Stimulated activated naive CD4-positive, alpha-beta T cell treated with Interleukin-2 at 50 U/mL for 16 hours (primary cell): ENCODE measurements at places on chromosomes 16 and 17.

- no peak for DNase-seq
These were observed 145.9 kb downstream of the CLEC16A start for GRCh38 chr16:11090232-11090631.

- no peak for DNase-seq
These were observed 7.2 kb downstream of the ADORA2B start for GRCh38 chr17:15952048-15952532.

DNA sequence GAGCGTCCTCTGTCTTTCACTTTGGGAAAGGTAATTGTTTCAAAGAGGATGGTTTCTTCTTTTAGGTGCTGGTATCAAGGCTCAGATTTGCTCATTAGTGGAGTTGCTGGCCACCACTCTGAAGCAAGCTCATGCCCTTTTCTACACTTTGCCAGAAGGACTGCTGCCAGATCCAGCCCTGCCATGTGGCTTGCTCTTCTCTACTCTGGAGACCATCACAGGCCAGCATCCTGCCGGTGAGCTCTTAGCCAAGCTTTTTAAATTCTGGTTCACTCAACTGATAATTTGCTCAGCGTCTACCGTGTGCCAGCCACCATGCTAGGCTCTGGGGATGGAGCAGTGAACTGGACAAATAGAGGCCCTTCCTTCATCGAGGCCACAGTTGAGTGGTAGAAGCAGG lies 4.3 kb downstream of the COG1 start:
- no peak for DNase-seq

DNA sequence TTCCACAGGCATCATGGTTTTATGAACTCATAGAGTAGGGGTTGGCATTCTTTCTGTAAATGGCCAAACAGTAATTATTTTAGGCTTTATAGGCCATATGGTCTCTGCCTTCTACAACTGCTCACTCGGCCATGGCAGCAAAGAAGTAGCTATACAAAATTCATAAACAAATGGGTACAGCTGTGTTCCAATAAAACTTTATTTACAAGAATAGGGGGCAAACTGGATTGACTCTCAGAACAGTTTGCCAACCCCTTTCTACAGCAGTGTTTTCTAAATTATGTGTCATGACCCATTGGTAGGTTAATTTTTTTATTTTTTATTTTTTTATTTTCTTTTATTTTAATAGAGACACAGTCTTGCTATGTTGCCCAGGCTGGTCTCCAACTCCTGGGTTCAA lies 20.4 kb downstream of the GOT2 start:
- no peak for DNase-seq

DNA sequence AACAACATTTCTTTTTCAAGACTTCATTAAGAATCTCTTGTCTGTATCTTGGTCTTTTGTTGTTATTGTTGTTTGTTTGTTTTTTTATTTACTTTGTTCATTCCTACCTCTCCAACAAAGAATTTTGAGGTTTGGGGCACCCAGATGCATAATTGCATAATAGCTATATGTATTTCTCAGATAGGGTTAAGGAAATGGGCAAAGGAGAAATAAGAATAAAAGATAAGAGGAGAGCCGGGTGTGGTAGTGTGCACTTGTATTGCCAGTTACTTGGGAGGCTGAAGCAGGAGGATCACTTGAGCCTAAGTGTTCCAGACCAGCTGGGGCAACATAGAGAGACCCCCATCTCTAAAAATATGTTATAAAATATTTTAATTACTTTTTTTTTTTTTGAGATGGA lies 30.5 kb downstream of the CDH1 start:
- DNase-seq = no peak

- DNase-seq = peak; percentile 89
These were observed at the start of gene TBCD for GRCh38 chr17:82751571-82752370. TBCD (plus strand) TSS chr17:82752065; CDS start chr17:82752194, 129 bp downstream.

DNA sequence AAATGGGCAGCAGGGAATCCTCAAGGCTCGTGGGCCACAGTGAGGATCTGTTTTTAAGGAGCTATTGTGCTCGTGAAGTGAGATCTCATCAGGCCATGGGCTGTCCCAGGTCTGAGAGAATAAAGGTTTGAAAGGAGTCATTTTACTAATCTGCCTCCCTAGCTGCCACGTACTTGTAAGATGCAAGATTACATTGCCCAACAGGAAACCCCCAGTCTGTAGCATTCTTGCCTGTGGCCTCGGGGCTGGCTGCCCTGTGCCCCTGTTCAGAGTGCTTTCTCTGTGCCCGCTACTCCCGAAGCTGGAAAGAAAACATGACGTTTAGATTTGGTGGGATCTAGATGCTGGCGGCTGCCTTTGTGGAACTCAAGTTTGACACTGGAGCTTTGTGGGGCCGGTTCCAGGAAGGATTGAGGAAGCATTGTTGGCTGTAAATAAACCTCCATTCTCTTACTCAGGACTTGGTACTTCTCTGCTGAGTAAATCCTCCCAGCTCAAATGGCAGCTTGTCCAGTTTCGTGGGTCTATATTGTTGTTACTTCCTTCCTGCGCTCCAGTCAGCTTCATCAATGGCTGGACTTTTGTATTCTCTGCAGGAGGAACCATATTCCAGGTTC lies 21.2 kb downstream of the SAP30BP start:
- DNase-seq = no peak

GRCh38 chr17:3189961-3190360 lies 7.4 kb upstream of the OR1A2 start:
- no peak for DNase-seq

DNA sequence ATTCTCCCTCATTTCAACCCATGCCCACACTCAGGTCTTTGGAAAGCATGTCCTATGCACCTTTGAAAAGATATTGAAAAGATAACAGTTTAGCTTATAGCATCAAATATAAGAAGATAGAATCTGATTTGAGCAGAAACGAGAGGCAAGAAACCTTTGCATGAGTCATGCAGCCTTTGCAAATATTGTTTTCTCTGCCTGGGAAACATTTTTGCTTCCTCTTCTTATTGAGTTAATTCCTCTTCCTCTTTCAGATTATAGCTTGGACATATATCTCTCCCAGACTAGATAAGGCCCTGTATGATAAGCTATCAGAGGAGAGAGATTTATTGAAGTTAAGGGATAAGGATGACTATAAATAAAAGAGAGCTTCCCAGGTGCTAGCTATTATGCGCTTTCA lies 46.1 kb upstream of the KCNJ2 start:
- DNase-seq = no peak

DNA sequence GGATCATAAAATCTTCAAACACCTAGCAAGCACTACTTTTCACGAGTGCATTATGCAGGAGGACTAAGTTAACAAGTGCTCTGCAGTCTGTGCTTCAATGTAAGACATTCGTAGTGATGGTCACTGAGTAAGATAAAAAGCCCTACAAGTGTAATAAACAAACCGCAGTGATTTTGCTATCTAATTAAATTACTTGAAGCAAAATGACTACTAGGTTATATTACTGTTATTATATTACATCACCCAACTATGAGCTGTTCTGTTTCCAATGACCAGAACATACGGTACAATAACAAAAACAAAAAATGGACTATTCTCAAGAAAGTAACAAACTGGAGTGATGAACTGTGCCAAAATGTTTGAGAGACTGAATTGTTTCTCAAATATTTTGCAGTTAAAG lies 11.2 kb downstream of the KLHL10 start:
- no peak for DNase-seq

- no peak for DNase-seq
These were observed 3.5 kb upstream of the ITGAE start for GRCh38 chr17:3804503-3804931.

- no peak for DNase-seq
These were observed 41.5 kb downstream of the CUEDC1 start for GRCh38 chr17:57913575-57914272.

DNA sequence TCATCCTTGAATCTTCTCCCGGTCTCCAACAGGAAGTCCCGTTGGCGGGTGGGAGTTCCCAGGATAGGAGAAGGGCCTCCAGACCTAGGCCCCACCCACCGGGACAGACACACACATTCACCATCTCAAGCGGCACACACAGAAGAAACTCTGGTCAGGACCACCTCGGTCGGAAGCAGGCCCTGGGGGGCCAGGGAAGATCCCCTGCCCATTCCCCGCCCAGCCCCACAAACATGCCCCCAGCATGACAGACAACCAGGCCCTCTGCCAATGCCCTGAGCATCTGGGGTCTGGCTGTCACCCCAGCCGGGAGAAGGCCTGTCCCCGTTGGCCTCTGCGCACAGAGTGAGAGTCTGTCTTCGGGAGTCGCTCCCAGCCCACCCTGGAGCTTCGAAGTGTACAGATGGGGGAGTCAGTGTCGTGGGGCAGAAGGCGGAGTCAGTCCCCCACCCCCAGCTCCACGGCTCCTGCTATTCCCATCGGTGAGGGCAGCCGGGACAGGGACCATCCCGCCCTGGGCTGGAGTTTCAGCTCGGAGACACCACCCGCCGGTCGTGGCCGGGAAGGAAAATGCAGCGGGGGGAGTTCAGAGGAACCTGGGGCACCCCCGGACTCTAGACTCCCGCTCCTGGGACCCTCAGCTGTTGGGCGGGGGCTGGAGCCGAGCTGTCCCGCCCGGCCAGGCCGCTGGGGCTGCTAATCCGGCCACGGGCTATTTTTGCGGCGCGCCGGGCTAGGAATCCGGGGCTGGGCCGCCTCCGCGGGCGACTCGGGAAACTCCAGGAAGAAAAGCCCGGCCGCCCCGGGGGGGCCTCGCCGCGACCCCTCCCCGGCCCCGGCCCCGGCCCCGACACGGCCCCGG lies 660 bp downstream of the RHBDF1 start:
- no peak for DNase-seq

DNA sequence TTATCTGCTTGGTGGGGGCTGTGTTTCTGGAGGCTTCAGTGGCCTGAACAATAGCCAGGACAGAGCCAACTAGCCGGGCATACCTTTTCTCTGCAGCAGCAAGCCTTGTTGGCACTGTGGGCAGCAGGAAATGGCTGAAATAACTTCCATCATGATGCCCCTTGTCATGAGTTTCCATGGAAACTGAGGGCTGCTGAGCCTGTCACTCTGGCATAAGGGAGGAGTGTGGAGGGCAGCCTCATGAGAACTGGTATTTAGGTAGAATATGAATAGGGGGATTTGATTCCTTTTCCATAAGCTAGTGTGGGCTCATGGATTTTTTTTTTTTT lies 39.4 kb downstream of the PLCG2 start:
- no peak for DNase-seq

- DNase-seq = no peak
These were observed 184.4 kb downstream of the AATF start for GRCh38 chr17:37133136-37133535.

DNA sequence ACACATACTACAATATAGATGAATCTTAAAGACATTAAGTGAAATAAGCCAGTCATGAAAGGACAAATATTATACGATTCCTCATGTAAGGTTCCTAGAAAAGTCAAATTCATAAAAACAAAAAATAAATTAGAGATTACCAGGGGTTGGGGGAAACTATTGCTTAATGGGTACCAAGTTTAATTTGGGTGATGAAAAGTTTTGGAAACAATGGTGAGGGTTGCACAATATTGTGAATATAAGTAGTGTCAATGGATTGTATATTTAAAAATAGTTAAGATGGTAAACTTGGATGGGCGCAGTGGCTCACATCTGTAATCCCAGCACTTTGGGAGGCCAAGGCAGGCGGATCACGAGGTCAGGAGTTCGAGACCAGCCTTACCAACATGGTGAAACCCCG lies 17.9 kb downstream of the HSF5 start:
- DNase-seq = no peak

- DNase-seq = no peak
These were observed 281.0 kb downstream of the CBLN1 start for GRCh38 chr16:49000594-49000993.

DNA sequence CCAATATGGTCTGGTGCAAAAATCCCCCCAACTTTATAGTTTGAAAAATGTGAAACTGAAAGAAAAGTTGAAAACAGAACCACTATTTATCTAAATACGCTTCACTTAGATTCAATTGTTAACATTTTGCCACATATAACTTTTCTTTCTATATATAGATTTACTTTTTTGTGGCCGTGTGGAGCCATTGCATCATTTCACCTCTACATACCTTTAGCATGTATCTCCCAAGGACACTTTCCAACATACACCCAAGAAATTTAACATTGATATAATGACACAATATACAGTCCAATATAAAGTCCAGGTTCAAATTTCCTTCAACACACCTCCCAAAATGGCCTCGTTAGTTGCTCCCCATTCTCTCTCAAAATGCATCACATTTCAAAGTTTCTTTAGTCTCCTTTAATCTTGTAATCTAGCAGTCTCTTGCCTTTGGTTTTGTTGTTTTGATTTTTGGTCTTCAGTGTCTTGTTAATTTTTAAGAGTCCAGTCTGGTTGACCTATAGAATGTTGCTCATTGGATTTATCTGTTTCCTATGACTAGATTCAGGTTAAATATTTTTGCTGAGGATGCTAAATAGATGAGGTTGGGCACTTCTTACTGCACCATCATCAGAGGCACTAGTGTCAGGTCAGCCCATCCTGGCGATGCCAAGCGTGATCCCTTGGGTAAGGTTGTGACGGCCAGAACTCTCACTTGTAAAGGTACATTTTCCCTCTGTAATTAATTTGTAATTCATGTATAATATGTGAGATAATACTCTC lies 64.3 kb upstream of the BCAR1 start:
- DNase-seq = no peak

- DNase-seq = no peak
These were observed 2.0 kb upstream of the CCDC92B start for GRCh38 chr17:2751491-2751890.
